Kidney (tissue), 22 donors: ENCODE measurements at places on chromosomes 5 and 9.
A peak's percentile ranks its signal among the peaks of the same experiment; 100 is the strongest.

DNA sequence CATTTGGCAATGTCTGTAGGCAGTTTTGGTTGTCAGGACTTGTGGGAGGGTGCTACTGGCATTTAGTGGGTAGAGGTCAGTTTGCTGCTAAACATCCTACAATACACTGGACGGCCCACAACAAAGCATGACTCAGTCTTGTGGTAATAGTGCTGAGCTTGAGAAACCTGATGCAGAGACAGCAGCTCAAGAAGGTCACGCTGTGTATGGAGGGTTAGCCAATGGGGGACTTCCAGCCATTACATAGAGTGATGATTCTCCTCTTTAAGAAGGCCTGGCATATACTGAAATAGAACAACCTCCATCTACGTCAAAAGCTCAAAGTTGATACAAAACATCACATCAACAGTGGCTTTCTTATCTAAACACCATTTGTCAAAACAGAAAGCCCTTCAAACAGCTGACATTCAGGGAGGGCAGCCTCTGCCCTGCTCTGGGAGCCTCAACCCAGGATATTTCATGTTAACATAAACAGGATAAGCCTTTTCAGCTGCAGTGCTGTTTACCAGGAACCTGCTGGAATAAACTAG, 143.0 kb downstream of the GPBP1 start:
- no peak for DNase-seq

DNA sequence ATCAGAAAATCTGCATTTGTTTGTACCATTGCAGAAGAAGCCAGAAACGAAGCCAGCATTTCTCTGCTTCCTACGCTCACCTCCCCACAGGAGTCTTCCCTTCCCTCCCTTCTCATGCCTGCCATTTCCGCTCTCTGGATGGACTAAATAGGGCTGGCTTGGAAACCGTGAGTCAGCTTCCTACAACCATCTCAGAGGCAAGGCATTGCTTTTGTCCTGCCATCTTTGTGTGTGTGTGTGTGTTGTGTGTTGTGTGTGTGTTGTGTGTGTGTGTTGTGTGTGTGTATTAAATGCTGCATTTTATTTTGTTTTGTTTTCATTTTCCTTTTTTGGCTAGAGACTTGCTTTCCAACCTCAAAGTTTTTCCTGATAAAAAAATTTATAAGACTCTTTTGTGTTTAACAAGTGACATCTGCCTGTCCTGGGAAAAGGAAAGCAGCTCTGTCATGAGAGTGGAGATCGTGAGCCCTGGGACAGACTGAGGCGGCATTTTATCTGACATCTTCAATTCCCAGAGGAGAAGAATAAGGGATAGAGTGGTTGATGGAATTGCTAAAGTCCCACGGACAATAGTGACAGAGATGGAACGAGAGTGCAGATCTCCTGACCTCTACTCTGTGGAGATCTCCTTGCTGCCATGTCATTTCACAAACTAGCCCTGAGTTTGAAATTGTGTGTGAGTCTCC, 7.5 kb upstream of the EGFLAM start:
- no peak for DNase-seq

GRCh38 chr5:79691007-79691406, 1.4 kb downstream of the CMYA5 start:
- DNase-seq: no peak

- no peak for DNase-seq
These were observed 159.1 kb upstream of the ACOT12 start for GRCh38 chr5:81552852-81553566.

GRCh38 chr5:74233571-74233970, 407.0 kb downstream of the ENC1 start:
- DNase-seq: no peak

DNA sequence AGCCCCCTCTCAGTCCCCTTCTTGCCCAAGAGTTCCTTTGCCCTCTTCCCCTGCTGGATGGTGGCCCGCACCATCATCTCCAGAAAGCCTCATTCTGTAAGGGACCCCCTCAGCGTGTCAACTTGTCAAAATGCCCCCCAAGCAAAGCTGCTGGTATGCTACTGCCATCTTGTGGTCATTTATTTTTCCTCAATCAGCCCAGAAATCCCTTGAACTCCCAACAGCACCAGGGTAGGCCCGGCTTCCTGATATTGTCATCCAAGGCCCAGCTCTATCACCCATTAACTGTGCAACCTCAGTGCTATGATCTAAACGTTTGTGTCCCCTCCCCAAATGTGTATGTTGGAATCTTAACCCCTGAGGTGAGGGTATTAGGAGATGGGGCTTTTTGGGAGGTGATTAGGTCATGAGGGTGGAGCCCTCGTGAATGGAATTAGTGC, 53.2 kb upstream of the FBXW11 start:
- DNase-seq: no peak

- no peak for DNase-seq
These were observed 32.7 kb upstream of the TXNDC8 start for GRCh38 chr9:110370315-110370714.

DNA sequence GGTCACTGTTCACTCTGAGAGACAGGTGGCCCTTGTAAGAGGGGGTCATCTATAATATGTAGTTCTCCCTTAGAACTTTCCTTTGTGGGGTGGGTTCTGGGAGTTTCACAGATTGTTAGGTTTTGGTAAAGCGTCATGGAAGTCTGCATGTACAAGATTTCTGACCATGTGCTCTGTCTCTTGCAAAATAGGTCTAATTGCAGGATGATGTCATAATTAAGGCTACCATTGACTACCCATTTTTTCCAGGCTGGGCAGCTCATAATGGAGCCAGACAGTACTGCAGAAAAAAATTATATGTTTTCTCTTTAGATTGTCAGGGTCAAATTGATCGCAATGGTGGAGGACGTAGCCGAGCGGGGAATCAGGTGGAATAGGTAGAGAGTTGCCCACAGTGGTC, 3.7 kb upstream of the GM2A start:
- no peak for DNase-seq

GRCh38 chr5:112795944-112796678, 58.4 kb downstream of the APC start:
- DNase-seq: no peak

- no peak for DNase-seq
These were observed 81.3 kb upstream of the ELAVL2 start for GRCh38 chr9:23907343-23907742.

DNA sequence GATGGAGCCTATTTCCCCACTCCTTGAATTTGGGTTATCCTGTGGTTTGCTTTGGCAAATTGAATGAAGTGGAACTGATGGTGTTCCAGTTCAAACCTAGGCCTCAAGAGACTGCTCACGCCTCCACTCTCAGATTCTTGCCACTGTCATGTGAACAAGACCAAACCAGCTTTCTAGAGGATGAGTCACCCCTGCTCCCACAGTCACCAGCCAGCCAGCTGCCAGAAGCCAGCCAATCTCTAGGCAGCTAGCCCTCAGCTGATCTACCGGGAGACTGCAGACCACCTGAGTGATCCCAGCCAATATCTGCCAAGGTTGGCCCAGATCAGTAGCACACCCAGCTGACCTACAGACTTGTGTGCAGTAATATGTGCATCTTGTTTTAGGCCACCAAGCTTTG, 300.6 kb downstream of the TMEM38B start:
- DNase-seq: no peak

- DNase-seq: no peak
These were observed 58.5 kb upstream of the CLINT1 start for GRCh38 chr5:157917491-157917890.

- no peak for DNase-seq
These were observed 186.9 kb upstream of the TRIM32 start for GRCh38 chr9:116499986-116500871.

DNA sequence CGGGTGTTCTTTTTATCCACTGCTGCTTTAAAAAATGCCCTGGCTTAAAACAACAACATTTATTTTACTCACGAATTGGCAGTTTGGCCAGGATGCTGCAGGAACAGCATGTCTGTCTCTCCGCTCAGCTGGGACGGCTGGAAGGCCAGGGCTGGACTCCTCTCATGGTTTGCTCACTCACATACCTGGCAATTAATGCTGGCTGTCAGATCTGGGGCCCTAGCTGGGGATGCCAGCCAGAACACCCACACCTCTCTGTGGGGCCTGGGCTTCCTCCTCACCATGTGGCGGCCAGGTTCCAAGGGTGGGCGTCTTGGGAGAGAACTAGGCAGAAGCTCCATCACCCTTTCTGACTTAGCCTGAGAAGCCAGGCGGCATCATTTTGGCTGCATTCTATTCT, 189.1 kb upstream of the IL12B start:
- no peak for DNase-seq

DNA sequence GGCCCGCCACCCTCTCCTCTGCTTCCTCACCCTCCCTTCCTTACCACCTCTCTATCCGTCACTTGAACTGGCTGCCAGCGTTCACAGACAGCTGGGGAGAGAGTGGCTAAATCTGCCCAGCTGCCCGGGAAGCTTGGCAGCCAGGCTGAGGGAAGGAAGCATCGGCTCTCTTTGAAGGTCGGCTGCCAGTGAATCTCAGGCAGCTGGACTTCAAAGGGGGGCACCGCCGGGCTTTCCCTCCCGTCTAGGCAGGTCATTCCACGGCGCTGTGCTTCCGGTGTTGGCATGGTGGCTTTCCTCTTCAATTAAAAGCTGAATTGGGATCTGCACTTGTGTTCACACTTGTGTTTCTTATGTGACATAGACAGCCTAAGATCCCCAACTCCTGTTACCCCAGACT, 174.0 kb downstream of the GDNF start:
- peak; percentile 76 for DNase-seq

GRCh38 chr9:110308633-110309038, 29.0 kb downstream of the TXNDC8 start:
- DNase-seq: no peak

DNA sequence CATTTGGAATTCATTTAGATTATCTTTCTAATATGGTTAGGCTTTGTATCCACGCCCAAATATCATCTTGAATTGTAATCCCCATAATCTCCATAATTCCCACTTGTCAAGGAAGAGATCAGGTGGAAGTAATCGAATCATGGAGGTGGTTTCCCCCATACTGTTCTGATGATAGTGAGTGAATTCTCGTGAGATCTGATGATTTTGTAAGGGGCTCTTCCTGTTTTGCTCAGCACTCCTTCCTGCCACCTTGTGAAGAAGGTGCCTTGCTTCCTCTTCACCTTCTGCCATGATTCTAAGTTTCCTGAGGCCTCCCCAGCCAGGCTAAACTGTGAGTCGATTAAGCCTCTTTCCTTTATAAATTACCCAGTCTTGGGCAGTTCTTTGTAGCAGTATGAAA, 527.5 kb upstream of the ARRDC3 start:
- DNase-seq: no peak

GRCh38 chr9:115042781-115043509, 75.0 kb downstream of the TNC start:
- DNase-seq: no peak

DNA sequence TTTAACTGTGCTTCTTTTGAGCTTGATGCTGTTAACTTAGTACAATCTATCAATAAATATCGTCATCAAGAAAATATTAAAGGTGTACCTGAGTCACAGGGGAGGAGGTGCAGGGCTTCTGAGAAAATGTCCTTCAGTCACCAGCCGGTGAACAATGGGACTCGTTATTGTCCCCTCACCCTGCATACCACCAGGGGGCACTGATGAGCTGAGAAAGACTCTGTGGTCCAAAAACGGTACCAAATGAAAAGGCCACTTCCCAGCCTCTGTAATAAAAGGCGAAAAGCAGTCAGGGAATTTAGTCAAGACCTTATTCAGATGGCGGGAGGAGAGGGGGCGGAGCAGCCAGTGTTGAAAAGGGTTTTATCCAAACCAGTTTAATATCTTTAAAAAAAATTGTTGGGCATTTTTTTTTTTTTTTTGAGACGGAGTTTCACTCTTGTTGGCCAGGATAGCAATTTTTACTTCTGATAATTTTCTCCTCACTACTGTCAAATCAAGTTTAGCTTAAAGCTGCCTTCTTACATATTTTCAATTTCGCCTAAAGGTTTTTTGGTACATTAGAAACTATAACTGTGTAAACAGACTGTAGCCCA, 271.9 kb upstream of the ADAMTS16 start:
- peak; percentile 64 for DNase-seq

GRCh38 chr5:132468656-132469379, 21.8 kb downstream of the IRF1 start:
- DNase-seq: no peak

GRCh38 chr5:146284016-146284415, 54.6 kb upstream of the POU4F3 start:
- no peak for DNase-seq

GRCh38 chr5:56422076-56422762, 189.1 kb upstream of the ANKRD55 start:
- DNase-seq: no peak

DNA sequence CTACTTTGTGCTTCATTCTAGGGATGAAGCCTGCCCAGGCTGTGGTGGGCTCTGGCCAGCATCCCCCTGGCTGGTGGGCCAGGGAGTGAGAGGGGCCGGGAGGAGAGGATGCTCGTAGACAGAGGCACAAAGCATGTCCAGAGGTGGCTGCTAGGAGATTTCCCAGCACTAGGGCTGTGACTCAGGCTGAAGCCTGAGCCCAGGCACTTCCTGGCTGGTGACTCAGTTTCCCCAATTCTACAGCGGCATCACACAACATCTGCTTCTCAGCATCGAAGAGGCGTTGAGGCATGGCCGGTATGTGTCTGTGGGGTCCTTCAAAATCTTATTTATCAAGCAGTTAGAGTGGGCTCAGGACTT, 55.6 kb downstream of the DUSP1 start:
- DNase-seq: no peak

DNA sequence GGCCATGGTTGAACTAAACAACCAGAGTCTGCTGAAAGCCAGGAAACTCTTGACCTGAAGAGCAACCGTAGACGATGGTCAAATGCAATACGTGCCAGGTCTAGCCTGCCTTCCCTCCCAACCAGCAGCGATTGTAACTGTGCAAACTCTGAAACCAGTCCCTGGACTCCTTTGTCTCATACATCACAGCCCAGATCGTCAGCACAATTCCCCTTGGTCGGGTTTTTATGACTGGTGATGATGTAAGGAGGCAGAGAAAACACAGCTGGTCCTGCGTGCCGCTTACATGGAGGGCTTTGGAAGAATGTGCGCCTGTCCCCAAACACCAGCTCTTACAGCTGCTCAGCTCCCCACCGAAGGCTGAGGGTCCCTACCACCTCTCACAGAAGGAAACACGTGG, 24.6 kb downstream of the SMIM23 start:
- no peak for DNase-seq

GRCh38 chr5:78509884-78510769, 138.4 kb downstream of the LHFPL2 start:
- DNase-seq: peak; percentile 87

- DNase-seq: peak; percentile 74
These were observed 817 bp downstream of the GAPVD1 start for GRCh38 chr9:125262294-125262991.

DNA sequence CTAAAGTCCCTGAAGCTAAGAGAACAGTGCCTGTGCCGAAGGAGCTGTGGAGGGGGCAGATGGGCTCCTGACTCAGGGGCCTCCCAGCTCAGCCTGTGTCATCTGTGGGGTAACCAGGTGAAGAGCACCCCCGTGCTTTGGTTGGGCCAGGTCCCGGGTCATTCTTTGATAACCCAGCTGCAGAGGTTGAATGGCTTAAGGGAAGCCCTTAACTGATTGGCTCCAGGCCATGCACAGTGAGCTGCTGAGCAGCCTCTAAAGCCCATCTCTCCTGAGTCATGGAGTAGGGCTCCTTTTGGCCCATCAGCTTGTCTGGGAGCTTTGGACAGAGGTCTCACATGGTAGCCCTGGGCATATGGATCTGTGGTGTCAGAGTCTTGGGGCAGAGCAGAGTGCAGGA, 28.7 kb downstream of the COL27A1 start:
- no peak for DNase-seq
